Peyer's patch (tissue), 4 donors: ENCODE measurements at places on chromosomes 4 and X.

DNA sequence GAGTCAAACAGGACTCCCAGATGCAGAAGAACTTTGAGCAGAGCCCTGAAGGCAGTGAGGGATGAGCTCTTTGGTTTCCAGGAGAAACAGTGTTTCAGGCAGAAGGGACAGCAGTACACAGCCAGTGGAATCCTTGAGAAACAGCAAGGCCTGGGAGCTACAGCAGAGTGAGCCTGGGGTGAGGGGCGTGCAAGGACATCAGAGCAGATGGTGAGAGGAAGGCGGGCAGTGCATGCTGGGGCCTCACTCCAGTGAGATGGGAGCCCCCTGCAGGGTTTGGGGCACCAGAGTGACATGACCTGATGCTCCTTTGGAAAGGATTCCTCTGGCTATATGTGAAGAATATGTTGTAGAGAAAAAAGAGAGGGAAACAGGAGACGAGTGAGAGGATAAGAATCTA is 98.1 kb upstream of the EGFL6 start:
- no peak for DNase-seq

- no peak for DNase-seq
Observed at GRCh38 chr4:169245061-169245460, 25.7 kb downstream of the SH3RF1 start.

GRCh38 chr4:149518471-149518870 is 297.2 kb downstream of the IQCM start:
- no peak for DNase-seq

DNA sequence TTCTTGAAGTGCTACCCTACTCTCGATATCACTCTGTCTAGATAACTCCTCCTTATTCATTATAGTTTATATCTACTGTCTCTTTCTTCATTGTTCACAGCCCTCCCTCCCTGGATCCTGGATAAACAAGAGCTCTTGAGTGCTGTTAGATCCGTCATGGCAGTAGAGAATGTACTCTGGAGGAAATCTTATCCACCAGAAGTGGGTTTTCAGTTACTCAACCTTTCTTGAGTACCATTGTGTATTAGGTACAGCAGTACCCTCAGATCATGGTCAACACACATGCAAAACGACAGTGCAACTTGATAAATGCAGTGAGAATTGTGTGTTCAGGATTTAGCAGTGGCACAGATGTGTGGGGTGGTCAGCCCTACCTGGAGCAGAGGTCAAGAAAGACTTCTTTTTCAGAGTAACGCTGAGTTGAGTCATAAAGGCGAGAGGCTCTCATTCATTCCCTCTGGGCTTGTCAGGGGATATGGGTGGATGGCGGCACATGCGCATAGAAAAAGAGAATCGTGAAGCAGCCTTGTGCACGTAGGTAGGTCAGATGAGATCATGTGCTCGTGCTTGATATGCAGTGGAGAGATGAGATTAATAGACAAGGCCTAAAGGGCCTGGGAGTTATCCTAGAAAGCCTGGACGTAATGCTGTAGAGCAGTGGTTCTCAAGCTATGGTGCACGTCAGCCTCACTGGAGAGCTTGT is 89.5 kb downstream of the SNX25 start:
- DNase-seq: no peak

GRCh38 chrX:143894938-143895337 is 11.1 kb downstream of the UBE2NL start:
- no peak for DNase-seq

DNA sequence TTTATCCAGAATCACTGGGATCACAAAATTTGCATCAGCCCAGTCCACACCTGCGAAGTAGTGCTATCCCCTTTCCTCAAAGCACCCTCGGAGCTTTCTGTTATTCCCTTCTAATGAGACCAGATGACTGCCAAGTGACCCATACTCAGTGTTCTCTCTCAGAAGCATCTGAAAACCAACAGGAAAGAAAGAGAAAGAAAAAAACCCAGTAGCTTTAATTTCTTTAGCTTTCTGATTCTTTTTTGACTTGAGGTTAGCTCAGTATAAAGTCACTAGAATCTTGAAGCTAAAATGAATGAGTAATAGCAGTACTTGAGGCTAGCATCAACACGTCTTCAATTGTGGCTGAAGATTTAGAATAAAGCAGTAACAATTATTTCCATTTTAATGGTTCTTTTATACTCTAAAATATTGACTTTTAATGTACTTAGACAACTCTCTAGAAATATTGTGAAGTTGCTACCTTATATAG is 124.4 kb downstream of the ANK2 start:
- DNase-seq: no peak
